ENCODE measurements at places on chromosomes 6 and 20.

DNA sequence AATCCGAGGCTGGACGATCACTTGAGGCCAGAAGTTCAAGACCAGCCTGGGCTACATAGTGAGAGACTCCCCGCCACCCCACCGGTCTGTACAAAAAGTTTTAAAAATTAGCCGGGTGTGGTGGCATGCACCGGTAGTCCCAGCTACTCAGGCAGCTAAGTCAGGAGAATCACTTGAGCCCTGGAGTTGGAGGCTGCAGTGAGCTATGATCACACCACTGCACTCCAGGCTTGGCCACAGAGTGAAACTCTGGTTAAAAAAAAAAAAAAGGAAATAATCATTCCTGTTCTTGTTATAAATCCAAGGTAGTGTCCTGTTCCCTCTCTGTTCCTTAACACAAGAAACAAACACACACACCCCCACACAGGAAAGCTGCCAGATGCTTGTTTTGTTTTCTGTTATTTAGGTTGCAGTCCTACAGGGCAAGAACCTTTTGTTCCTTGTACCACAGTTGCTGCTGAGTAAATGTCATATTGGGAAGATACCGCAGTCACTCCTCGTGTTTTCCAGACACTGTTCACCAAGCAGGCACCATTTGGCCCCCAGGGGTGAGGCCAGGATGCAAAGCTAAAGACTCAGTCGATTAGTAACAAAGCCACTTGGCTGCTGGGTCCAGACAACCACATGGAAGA is 28.9 kb downstream of the ASIP start:
- no peak for DNase-seq

DNA sequence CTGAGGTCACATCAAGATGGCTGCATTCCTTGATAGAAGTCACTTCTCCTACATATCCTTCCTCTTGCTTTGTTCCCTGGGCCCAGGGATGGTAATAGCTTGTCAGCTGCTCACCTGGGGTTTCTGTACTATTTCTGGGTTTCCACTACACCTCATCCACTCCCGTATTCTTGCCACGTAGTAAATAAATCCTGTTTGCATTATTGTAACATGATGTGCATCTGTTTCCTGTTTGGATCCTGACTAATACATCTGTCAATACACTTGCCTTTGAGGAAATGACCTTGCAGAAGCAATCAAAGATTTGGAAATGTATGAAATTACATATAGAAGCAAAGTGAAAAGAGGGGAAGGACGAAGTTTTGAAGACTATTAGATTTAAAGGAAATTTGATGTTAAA is 619.0 kb downstream of the PHF3 start:
- DNase-seq = no peak

DNA sequence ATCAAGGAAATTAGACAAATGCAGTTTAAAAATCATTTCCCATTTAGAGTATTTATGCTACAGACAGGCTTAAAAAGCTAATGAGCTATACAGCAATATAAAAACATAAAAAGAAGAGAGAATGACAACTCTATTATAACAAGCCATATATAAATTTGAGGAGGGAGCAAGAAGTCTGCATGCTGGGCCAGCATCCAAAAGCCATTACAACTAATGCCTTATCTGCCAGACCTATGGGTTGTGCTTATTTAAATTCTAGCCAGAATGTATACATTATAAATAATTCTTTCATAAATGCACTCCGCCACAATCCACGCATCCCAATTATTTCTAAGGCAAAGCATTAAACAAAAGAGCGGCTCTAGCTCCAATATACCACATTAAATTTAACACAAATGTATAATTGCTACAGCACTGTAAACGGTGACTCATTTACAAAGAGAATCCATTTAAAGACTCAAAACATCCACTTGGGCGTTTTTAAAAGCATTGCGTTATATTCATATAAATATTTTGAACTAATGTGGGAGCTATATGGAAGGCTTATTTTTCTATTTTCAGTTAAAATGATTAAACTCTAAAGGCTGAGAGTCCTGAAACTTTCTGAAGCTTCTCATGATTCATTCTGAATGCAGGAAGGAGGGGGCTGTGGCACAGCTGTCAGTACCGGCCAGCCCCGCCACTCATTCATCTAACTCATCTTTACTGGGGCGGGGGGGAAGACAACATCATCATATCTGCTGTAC is 37.7 kb upstream of the RAB22A start:
- DNase-seq = no peak

DNA sequence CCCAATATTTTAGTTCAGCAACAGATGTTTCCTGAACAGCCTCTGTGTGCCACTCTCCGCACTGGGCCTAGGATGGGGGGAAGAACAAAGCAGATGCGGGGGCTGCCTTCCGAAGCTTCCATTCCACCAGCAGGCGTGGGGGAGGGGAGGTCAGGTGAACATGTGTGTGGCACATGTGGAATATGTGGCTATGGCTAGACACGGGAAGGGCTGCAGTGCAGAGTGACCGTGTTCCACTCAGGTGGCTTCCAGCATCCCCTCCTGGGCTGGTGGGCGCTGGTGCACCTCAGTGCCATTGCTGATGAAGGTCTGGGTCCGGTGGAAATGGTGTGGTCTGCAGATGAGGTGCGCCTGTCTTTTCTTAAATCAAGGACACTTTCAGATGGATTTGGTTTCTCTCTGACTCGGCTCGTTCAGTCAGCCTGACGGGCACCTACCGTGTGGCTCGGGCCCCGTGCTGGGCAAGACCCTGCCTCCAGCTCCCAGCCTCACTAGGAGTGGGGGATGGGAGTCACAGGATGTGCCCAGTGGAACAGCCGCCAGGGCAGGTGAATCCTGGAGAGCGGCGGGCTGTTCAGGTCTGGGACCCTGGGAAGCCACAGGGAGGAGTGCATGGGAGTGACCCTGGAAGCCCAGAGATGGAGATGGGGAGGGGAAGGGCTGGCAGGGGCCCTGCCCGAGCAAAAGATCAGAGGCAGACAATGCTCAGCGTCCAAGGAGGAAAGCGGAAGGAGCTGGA is 111.0 kb downstream of the SYCP2 start:
- DNase-seq = no peak

- no peak for DNase-seq
These were observed 37.8 kb upstream of the SUMO4 start for GRCh38 chr6:149362289-149362688.

DNA sequence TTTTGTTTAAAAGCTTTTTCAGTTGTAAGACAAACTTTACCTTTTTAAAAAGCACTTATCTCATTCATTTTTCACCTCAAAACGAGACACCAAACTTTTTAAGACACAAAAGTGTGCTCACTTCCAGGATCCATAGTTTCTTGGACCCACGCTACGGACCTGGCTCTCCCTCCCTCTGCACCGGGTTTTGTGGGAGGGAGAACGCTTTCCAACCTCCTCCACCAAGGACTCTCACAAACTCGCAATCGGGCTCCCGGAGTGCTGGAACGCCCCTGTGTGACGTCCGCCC is 436 bp downstream of the CAGE1 start:
- peak; percentile 41 for DNase-seq

- DNase-seq = no peak
These were observed 14.7 kb downstream of the TBC1D32 start for GRCh38 chr6:121319603-121320002.

- DNase-seq = peak; percentile 35
These were observed 194.8 kb downstream of the COL9A1 start for GRCh38 chr6:70107852-70108629.

GRCh38 chr6:7147051-7147671 is 39.4 kb downstream of the RREB1 start:
- no peak for DNase-seq

GRCh38 chr20:7432612-7433011 is 507.6 kb downstream of the HAO1 start:
- DNase-seq = no peak

- peak; percentile 57 for DNase-seq
These were observed 19.3 kb upstream of the WFDC2 start for GRCh38 chr20:45450097-45450818.

DNA sequence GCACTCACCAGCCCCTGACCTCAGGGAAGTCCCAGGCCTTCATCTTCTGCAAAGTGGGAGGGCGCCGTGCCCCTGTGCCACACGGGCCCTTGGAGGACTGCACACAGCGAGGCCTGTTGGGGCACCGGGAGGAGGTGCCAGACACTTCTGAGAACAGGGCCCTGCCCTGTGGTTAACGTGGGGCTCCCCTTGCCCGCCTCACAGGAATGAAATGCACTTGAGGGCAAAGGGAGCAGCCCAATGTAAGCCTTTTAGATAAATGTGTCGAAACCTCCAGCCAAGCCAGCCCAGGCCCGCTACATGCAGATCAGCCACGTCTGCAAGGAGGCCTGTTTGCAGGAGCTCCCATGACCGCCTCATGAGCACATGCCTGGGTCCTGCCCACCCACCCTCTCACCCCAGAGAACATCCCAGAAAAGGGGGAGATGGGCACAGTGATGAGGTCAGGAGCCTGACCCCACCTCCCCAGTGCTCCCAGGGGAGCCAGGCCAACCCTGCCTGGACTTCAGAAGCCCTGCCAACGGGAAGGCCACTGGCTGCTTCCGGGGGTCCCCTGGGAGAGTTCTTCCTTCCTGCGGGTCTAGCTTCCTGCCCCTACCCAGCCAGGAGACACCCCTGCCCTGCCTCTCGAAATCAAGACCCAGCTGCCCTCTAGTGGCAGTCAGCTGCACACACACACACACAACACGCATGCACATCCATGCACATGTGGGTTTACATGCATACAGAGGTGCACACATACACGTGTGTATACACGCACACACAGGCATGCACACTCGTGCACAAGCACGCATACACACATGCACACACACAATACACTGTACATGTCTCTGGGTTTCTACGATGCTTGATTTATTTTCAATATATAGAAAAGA is 178.7 kb downstream of the TAF4 start:
- peak; percentile 45 for DNase-seq

DNA sequence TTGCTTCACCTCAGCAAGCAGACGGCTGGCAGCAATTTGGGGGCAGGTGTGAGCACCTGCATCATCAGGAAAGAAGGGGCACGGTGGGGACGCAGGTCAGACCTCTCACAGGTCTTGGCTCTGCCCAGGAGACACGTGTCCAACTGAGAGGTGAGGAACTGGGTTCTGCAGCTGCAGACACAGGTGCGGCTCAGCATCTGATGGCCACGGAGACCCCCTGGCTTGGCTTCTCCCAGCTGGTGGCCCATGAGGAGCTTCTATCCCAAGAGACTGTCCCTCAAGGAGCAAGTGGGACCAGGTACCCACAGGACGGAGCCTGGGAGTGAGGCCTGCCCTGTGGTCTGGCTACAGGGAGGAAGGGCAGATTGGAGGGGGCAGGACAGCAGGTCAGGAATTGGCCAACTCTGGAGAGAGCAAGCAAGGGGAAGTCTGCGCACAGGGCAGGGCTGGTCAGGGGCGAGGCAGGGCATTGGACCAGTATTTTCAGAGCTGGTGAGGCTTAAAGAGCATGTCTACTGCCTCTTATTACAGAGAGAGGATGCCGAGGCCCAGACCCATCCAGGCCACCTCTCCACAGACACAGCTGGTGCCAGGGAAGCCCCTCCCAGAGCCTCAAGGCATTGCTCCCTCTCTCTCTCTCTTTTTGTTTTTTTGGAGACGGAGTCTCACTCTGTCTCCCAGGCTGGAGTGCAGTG is 4.2 kb downstream of the STMN3 start:
- DNase-seq = no peak

DNA sequence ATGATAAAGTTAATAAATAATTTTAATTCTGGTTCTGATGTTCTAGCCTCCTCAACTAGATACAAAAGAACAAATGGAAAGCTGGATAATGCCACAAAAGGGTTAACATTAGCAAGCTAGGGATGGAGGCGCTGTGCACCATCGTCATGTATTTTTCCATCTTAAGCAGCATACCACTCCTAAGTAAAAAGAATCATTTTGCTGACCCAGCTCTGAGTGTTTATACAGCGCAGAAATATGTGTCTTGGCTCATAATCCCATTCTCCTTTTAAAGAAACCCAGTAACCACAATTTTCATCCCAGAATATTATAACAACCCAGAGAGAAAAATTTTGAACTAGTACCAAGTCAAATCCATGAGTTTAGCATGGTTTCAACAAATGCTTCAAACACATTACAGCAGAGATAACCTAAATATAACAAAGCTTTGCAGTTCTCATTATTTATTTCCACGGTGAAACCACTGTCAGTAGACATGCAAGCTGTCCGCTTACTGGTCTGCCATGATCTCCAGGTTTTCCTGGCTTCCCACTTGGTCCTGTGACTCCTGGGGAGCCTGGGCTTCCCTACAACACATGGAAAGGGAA is 111.1 kb downstream of the COL12A1 start:
- DNase-seq = peak; percentile 73

GRCh38 chr6:125002406-125002741 is 40.1 kb downstream of the RNF217 start:
- no peak for DNase-seq

GRCh38 chr6:105951322-105951721 is 134.8 kb upstream of the PRDM1 start:
- no peak for DNase-seq

DNA sequence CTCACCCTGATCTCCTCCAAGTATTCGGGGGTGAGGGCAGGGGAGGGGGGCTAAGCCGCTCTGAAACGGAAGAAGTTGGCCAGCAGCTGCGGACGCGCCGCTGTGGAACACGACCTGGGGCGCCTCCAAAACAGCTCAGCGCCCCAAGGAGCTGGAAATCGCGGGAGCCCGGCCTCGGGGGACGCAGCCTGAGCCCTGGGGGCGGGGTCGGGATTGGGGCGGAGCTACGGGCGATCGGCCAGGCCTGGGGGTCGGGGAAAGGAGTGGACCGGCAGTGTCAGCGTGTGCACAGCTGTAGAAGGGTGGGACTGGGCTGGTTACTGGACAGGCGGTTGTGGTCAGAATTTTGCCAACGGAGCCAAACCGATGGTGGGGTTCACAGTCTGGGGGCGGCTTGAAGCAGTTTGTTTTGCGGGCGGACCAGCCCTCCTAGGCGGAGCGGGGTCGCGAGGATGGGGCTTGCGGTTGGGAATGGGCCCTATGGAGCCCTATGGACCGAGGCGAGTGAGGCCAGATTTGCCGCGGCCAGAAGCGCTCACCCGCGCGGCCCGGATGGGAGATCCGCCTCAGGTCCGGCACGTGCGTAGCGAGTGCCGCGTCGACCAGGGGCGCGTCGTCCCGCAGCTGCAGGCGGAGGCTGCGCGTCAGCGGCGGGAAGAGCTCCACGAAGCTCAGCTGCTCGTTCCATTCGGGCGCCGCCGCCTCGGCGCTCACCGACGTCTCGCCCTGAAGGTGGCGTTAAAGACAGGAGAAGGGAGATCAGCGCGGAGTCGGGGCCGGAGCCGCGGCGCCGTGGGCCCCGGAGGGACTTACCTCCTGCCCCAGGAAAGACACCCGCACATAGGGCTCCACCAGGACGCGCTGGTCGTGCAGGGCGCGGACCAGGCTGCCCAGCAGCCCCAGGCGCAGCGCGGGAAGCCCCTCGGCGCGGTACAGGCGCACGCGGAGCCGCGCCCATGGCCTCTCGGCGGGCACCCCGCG is 14.3 kb upstream of the SPAG4 start:
- peak; percentile 59 for DNase-seq

Measured in AG10803 (cell line).